NCI-H1092 (cell line): ENCODE measurements at places on chromosomes 7 and 10.
A peak's percentile ranks its signal among the peaks of the same experiment; 100 is the strongest.

- DNase-seq = no peak
These were observed 556.8 kb upstream of the GHITM start for GRCh38 chr10:83582407-83583095.

DNA sequence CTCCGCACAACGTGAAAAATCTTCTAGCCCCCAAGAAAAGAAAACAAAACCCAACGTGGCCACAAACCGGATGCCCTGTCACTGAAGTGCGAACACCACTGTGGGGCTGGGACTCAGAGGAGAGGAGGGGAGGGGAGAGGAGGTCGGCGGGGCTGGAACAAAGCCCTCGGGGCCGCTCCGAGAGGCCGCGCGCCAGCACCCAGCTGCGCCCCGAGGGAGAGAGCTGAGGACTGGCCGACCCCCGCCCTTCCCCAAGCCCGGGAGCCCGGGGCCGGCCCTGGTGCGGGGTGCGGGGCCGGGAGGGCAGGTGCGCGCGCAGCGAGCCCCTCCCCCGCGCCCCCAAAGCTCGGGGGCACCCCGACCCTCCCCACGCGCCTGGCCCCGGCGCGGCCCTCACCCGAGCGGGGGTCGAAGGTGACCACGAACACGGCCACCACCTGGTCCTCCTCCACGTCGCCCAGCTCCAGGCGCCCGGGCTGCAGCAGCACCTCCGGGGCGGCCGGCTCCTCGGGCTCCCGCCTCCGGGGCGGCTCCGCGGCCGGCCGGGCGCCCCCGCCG lies 398 bp downstream of the DENND11 start:
- peak; percentile 53 for DNase-seq

GRCh38 chr10:95906677-95907455 lies 909 bp upstream of the CC2D2B start:
- no peak for DNase-seq

DNA sequence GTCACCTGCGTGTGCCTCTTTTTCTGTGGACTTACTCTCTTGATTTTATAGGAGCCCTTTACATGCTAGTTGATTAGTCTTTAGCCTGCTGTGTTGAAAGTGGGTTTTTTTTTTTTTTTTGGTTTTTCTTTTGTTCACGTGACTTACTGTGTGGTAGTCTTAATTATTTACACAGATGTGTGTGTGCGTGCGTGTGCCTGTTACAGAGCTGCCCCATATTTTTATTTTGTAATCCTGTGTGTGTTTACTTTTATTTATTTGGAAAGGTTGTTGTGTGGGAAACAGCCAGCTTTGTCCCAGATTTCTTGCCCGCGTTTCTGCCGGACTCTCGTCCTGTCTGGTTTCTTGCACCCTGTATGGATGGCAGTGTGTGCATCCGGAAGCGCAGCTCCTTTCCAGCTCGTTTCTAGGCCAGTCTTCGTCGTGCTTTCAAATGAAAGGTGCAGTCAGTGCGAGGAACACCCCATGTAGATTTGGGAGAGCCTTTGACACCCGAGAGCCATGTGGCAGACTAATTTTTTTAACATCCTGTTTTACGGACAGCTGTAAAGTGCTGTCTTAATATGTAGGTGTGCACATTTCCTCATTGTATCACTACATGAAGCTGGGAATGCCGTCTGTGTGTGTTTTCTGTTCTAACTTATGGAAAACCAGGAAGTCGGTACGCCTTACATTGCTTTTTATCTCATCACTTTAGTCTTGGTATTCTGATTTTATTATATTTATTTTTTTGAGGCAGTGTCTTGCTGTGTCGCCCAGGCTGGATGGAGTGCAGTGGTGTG lies 55.6 kb downstream of the DNAJB6 start:
- no peak for DNase-seq

DNA sequence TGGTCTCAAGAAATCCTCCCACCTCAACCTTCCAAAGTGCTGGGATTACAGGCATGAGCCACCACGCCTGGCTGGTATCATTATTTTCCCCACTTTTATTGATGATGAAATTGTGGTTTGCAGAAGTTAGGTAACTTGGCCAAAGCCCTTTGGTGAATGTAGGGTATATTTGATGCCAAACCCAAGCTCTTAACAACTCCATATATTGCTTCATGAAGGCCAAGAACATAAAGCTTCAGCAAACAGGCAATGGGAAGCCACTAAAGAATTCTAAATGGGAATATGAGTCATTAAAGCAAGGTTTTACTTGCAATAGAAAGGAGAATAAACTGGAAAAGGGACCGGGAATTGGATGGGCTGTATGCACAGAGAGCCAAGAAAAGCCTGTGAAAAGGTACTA lies 142.7 kb downstream of the KMT2E start:
- no peak for DNase-seq

- DNase-seq = no peak
These were observed 145.0 kb upstream of the CALCR start for GRCh38 chr7:93719546-93719945.
